ENCODE measurements at places on chromosomes 7 and 10.

GRCh38 chr10:373526-374309 is 238.5 kb downstream of the ZMYND11 start:
- no peak for DNase-seq

- DNase-seq: no peak
Measured at GRCh38 chr10:69952821-69953221, 99.8 kb upstream of the MACROH2A2 start.

DNA sequence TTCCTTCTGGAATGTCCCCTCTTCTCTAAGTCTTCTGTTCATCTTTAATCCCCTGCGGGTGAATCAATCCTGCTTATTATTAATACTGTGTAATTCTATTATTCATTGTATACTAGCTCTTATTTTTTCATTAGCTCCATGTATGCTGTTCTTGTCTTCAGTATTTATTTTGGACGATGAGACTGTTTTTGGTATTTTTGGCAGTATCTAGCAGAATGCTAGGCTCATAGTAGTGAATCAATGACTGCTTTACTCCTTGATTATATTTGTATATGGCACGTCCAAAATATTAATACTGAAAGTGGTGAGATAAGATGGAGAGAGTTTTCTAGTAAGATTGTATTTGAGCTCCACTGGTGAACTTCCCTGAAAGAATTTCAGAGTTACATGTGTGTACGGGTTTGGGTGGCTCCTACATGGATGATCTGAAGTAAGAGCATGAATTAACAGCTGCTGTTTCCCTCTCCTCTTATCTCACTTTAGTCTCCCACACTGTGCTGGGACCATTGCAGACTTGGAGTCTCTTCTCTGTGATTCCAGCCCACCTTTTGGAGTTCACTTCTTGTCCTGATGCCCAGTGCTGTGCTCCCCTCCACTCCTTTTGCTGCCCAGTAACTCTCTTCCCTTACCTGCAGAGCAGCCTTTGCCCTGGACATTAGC is 226.0 kb downstream of the CDK14 start:
- DNase-seq: no peak

- no peak for DNase-seq
Measured at GRCh38 chr7:112414855-112415490, 35.3 kb upstream of the IFRD1 start.

- no peak for DNase-seq
Measured at GRCh38 chr10:7610651-7611389, 55.9 kb downstream of the ITIH5 start.

DNA sequence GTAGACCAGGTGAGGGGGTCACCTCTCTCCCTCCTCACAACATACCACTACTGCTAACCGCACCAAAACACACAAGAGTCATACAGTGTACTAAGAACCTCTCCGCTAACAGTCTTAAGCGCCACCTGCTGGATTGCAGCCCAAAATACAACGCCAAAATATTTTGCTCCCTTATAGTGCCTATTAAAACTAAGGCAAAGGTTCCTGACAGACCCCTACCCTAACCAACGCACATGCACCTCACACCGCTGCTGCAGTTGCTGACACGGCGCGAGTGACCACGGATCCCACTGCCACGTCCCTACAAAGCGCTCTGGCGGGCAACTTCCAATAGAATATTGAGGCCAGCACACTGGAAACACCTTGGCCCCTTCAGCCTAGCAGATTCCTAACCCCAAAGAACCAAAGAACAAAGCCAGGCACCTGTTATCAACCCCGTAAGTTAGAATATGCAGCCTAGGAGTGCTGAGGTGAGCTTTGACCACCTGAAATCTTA is 563.6 kb upstream of the SEMA3D start:
- DNase-seq: no peak

DNA sequence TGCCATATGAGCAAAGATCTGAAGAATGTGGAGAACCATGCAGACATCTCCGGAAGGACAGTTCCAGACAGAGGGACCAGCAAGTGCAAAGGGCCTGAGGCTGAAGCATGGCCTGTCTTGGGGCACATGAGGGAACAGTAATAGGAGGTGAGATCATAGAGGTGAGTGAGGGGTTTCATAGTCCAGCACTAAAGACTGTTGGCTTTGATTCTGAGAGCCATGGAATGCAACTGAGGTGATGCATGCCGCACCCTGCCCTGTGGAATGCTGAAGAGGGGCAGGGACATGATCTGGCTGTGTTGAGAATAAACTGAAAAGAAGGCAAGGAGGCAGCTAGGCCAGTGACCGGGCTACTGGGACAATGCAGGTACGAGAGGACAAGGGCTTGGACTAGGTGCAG is 253.1 kb upstream of the KLF14 start:
- no peak for DNase-seq

DNA sequence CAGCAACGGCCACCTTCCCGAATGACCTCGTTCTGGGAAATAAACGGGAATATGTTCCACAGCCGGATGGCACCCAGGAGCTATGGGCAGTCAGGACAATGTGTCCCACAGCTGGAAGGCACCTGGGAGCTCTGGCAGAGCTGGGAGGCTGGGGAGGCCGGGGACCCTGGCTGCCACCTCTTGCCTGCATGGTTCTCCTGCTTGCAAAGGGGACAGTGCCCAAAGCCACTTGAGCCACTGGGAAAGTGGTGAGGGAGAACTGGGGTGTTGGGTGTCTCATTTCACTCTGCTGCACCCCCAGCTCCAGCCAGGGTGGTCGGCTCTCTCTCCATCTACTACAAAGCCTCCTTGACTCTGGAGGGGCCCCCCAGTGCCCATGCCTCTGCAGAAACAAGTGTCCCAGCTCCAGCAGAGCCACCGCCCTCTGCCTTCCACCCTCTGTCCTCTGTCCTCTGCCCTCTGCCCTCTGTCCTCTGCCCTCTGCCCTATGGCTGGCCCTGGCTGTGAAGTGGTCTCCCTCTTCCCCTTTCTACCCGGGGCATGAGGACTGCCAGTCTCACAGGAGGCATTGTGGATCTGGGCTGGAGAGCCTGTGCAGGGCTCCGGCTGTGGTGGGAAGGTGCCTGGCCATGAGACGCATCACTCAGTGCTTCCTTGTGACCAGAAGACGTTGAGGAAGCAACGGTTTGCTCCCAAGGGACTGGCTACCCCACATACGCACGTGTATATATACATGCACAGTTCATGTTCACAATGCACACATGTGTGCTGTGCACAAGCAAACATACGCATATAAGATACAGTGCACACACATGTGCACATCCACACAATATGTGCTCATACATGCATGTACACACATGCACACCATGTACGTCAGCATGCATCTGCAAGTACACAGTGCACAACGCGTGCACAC is 21.5 kb upstream of the INPP5A start:
- DNase-seq: no peak
